ENCODE measurements at places on chromosomes 2 and 18. TPM values are rescaled to one million over a fixed set of nuclear protein-coding genes. Genes with fewer than 3 reads are reported as not detected.

Gene TSPYL6
- total RNA-seq, result 0.16 TPM

Gene SP110
- total RNA-seq, result 16.4 TPM

DNA sequence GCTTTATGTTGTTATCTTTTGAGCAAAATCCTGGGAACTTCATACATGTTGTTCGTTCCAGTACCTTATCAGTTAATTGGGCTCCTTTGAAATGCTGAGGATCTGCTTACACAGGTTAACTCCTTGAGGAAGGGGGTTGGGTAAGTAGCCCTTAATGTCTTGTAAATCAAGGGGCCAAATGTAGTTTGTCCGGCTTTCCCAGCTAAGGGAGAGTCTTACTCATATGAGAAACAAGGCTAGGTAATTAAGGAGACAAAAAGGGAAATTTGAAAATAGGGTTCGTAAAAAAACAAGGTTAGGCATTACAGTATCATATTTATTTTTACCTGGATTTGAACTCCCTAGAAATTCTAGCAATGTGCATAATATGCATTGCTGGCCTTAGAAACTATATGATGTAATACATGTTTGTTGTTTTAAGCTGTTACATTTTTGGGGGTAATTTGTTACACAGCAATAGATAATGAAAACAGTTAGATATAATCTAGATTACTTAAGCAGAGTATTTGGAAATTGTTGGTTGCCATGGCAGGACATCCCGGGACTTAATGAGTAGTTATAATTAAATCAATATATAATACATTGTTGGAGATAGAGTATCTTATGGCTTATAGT lies 30.9 kb upstream of the RNF149 start:
- H3K4me3 ChIP-seq, result no peak overlapping the region
- H3K36me3 ChIP-seq, result no peaks in the 10 kb centered on the region
- H3K4me1 ChIP-seq, result no peaks in the 10 kb centered on the region
- H3K27ac ChIP-seq, result no peak overlapping the region
- H3K27me3 ChIP-seq, result no peaks in the 10 kb centered on the region
- DNase-seq, result no peak

DNA sequence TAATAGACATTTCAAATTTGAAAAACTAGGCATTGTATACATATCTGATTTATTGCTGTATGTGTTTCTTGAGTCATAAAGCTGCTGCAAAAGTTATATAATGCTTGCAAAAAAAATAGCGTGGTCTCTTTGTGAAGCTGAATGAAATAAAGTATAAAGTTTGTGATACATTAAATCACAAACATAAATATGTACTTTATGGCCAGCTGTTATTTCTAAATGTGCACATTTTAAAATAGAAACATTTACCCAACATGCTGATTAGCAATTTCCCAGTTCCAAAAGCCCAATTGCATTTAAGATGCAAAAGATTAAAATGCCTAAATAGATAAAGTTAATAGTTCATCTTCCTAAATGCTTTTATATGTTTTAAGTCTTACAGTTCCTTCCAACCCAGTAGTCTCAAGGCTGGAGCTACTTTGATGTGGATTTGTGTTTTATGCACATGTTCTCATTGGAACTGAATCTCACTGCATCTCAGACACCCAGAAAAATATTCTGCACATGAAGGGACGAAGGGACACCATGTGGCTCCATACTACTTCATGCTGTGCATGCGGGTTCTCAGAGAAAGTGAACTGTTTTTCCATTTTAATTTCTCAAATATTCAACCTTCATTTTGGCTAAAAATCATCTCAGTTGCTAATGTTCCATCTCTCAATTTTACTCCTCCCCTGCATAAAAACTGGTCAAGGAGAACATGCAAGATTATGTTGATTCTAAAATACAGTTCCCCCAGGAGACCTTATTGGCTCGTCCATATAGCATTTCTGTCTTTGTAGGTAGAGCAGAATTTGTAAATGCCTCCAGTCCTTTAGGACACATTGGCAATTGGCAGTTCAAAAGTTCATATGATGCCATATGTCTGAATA lies 304.6 kb downstream of the MTX2 start:
- H3K36me3 ChIP-seq, result no peaks in the 10 kb centered on the region
- no peak overlapping the region for H3K27ac ChIP-seq
- H3K27me3 ChIP-seq, result no peaks in the 10 kb centered on the region
- no peaks in the 10 kb centered on the region for H3K4me1 ChIP-seq
- H3K4me3 ChIP-seq, result no peak overlapping the region
- no peak for DNase-seq

Gene BMPR2
- 71.2 TPM for total RNA-seq

GRCh38 chr2:217691516-217691915 lies 311.3 kb downstream of the TNS1 start:
- H3K27ac ChIP-seq, result peak overlapping the region; percentile 7
- H3K36me3 ChIP-seq, result no peaks in the 10 kb centered on the region
- no peaks in the 10 kb centered on the region for H3K27me3 ChIP-seq
- no peak for DNase-seq
- H3K4me3 ChIP-seq, result no peak overlapping the region
- peaks cover 44% of the 10 kb centered on the region for H3K4me1 ChIP-seq

- DNase-seq, result peak; percentile 72
- H3K27me3 ChIP-seq, result no peaks in the 10 kb centered on the region
- peaks cover 21% of the 10 kb centered on the region for H3K4me1 ChIP-seq
- peak within 1 kb of the TSS; percentile 60 for H3K4me3 ChIP-seq
- H3K36me3 ChIP-seq, result no peaks in the 10 kb centered on the region
Measured at GRCh38 chr2:86337244-86337835, at the start of gene REEP1. Gene REEP1, minus strand, starts transcription at chr2:86337626. Its CDS starts 116 bp downstream, at chr2:86337510.

GRCh38 chr2:214069254-214069653 lies 341.6 kb upstream of the VWC2L start:
- H3K36me3 ChIP-seq, result no peaks in the 10 kb centered on the region
- no peaks in the 10 kb centered on the region for H3K27me3 ChIP-seq
- peak overlapping the region; percentile 61 for H3K27ac ChIP-seq
- peaks cover 13% of the 10 kb centered on the region for H3K4me1 ChIP-seq
- peak overlapping the region; percentile 29 for H3K4me3 ChIP-seq

- no peak for DNase-seq
- H3K27ac ChIP-seq, result no peak overlapping the region
- H3K4me3 ChIP-seq, result no peak overlapping the region
Measured at GRCh38 chr18:80253871-80254492, 6.7 kb upstream of the PARD6G start.

Gene SCN9A
- total RNA-seq, result 15.0 TPM

- no peaks in the 10 kb centered on the region for H3K27me3 ChIP-seq
- no peak overlapping the region for H3K4me3 ChIP-seq
- H3K27ac ChIP-seq, result no peak overlapping the region
- no peak for DNase-seq
- no peaks in the 10 kb centered on the region for H3K4me1 ChIP-seq
Measured at GRCh38 chr2:111128096-111128495, 7.4 kb downstream of the BCL2L11 start.

Gene MRPL53
- 10.2 TPM for total RNA-seq

Gene ANKRD30B
- not detected for total RNA-seq

DNA sequence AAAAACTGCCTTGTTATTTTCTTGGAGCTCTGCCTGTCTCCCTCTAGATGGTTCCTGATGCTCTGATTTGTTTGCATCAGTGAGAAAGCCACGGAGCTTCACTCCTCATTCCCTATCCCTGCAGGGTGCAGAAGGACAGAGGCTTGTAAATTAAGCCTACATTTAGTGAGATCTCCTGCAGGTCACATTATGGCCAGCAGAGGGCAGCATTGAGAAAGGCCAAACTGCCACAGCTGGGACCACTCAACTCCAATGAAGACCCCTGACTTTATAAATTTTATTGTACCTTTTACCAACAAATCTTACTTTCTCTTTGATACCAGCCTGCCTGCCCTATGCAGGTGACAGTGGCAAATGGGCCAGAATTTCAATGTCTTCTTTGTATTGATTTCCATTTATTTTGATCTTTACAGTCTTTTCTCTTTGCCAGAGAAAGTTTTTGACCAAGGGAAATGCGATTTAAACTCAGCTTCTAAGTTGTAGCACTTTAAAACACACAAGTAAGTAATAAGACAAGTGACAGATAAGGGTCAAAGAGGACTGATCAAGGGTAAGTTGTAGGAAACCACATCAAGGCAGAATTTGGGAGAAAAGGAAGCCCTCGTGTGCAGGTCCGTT lies 1029.1 kb upstream of the KLHL29 start:
- DNase-seq, result peak; percentile 69
- H3K36me3 ChIP-seq, result no peaks in the 10 kb centered on the region
- H3K27me3 ChIP-seq, result no peaks in the 10 kb centered on the region
- H3K4me1 ChIP-seq, result no peaks in the 10 kb centered on the region

Gene CPS1
- 2.9 TPM for total RNA-seq

- no peak overlapping the region for H3K27ac ChIP-seq
- no peak overlapping the region for H3K4me3 ChIP-seq
- H3K27me3 ChIP-seq, result peaks cover 3% of the 10 kb centered on the region
Measured at GRCh38 chr2:234269769-234270204, 219.3 kb downstream of the SPP2 start.

Gene SIX3
- not detected for total RNA-seq

Gene TEX44
- total RNA-seq, result not detected

GRCh38 chr2:43939695-43940256 lies 56.0 kb downstream of the LRPPRC start:
- no peaks in the 10 kb centered on the region for H3K27me3 ChIP-seq
- no peak overlapping the region for H3K27ac ChIP-seq
- H3K4me1 ChIP-seq, result no peaks in the 10 kb centered on the region
- peaks cover 2% of the 10 kb centered on the region for H3K36me3 ChIP-seq
- H3K4me3 ChIP-seq, result no peak overlapping the region
- no peak for DNase-seq

DNA sequence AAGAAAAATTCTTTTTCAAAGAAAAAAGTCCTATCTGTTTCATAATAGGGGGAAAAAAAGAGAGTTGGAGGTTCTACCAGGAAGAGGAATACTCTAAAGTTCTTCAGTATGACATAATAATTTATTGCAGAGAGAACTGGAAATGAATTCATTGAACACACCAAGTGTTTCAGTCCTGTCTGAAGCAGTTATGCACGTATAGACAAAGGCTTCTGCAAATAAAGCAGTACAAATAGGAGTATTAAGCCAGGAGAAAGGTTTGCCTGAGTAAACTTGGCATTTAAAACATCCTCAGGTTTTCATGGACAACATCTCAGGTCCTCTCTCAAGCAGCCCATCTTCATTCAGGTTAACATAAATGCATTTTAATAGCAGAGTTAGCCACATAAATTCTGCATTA lies 141.6 kb downstream of the CCDC148 start:
- H3K27me3 ChIP-seq, result no peaks in the 10 kb centered on the region
- H3K36me3 ChIP-seq, result no peaks in the 10 kb centered on the region
- H3K27ac ChIP-seq, result no peak overlapping the region
- no peak overlapping the region for H3K4me3 ChIP-seq

GRCh38 chr2:33008716-33009115 lies 62.0 kb downstream of the LTBP1 start:
- H3K36me3 ChIP-seq, result no peaks in the 10 kb centered on the region
- no peak for DNase-seq
- H3K27me3 ChIP-seq, result no peaks in the 10 kb centered on the region
- H3K4me3 ChIP-seq, result no peak overlapping the region
- H3K4me1 ChIP-seq, result no peaks in the 10 kb centered on the region

Gene GNAL
- total RNA-seq, result 15.7 TPM

GRCh38 chr2:105593221-105593967 lies 151.3 kb upstream of the NCK2 start:
- no peaks in the 10 kb centered on the region for H3K36me3 ChIP-seq
- no peak overlapping the region for H3K27ac ChIP-seq
- no peak for DNase-seq
- H3K27me3 ChIP-seq, result no peaks in the 10 kb centered on the region

Gene EIPR1
- 20.0 TPM for total RNA-seq

GRCh38 chr2:187655001-187655400 lies 100.8 kb upstream of the TFPI start:
- no peaks in the 10 kb centered on the region for H3K27me3 ChIP-seq
- no peak for DNase-seq
- H3K4me1 ChIP-seq, result no peaks in the 10 kb centered on the region

- no peak overlapping the region for H3K27ac ChIP-seq
- no peaks in the 10 kb centered on the region for H3K4me1 ChIP-seq
- no peak for DNase-seq
- no peaks in the 10 kb centered on the region for H3K27me3 ChIP-seq
Measured at GRCh38 chr2:131588152-131588873, 60.6 kb downstream of the CCDC74A start.

DNA sequence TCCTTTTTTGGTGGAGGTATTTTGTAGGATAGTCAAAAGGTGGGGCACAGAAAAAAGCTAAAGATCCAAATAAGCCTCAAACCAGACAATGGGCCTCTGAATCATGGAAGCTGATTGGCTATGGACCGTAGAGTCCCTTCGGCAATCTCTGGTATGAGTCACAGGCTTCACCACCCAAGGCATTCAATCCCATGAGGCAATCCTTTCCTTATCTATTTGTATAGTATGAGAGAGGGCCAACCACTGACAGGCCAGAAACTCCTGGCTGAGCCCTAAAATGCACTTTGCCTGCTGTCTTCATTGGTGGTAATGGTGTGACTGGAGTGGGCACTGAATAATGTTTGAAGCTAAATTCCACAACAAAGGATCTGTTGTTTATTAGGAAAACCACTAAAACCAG lies 38.7 kb upstream of the MEX3C start:
- no peak for DNase-seq
- no peaks in the 10 kb centered on the region for H3K36me3 ChIP-seq
- H3K27me3 ChIP-seq, result no peaks in the 10 kb centered on the region
- no peak overlapping the region for H3K27ac ChIP-seq

Gene UNC80
- 2.4 TPM for total RNA-seq

- H3K4me1 ChIP-seq, result peaks cover 3% of the 10 kb centered on the region
- no peak overlapping the region for H3K27ac ChIP-seq
- H3K4me3 ChIP-seq, result no peak overlapping the region
- H3K36me3 ChIP-seq, result peaks cover 20% of the 10 kb centered on the region
- no peaks in the 10 kb centered on the region for H3K27me3 ChIP-seq
Measured at GRCh38 chr2:69335311-69335710, 51.7 kb downstream of the GFPT1 start.

DNA sequence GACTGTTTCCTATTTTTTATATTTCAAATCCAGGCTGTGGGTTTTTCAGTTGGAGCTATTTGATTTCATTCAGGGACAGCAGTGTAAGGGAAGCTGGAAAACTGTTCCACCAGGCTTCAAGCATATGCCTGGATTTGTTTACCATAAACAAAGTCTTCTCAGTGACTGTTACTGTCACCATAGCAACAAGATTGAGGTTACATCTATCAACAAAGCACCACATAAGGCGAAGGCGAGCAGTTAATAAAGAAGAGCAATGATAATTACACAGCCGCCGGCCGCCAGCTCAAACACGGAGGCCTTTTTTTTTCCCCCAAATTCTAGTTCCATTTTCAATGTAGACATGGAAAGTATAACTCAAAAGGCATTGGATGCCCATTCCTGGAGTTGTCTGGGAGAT lies 553.7 kb upstream of the SYT4 start:
- DNase-seq, result no peak
- no peaks in the 10 kb centered on the region for H3K4me1 ChIP-seq
- H3K4me3 ChIP-seq, result no peak overlapping the region
- no peak overlapping the region for H3K27ac ChIP-seq
- H3K27me3 ChIP-seq, result no peaks in the 10 kb centered on the region

GRCh38 chr2:12773586-12774394 lies 57.1 kb downstream of the TRIB2 start:
- H3K27me3 ChIP-seq, result no peaks in the 10 kb centered on the region
- DNase-seq, result no peak

Data from sigmoid colon (tissue), 7 donors.